ENCODE measurements at places on chromosomes 5 and 9. TPM values are rescaled to one million over a fixed set of nuclear protein-coding genes. Genes with fewer than 3 reads are reported as not detected.

Gene TMEM171
- 0.58 TPM for polyA plus RNA-seq

Gene GHR
- polyA plus RNA-seq, result 20.0 TPM

Gene LECT2
- 0.19 TPM for polyA plus RNA-seq

Gene FIBCD1
- polyA plus RNA-seq, result not detected

Gene PCDHA1
- 0.10 TPM for polyA plus RNA-seq

Data from forelimb muscle (tissue), 1 donor.